ENCODE measurements at places on chromosomes 16 and 17. TPM values are rescaled to one million over a fixed set of nuclear protein-coding genes. Genes with fewer than 3 reads are reported as not detected.
A peak's percentile ranks its signal among the peaks of the same experiment; 100 is the strongest.

The KCNH4 gene
- 0.06 TPM for total RNA-seq

The NATD1 gene
- total RNA-seq: 5.6 TPM

DNA sequence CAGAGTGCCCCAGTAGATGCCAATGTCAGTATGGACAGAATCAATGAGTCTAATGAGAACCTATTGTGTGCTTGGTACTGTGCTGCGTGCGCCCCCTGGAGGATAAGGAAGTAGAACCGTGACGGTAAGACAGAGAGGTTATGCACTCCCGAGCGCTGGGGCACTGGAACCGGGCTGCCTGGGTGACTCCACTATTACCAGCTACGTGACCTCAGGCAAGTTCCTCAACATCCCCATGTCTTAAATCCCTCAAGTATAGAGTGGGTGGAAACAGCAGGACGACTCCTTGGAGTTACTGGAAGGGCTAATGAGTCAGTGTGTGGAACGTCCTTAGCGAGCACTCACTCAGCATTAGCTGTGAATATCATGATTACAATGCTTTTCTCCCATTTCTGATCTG is 16.2 kb downstream of the CHST4 start:
- no peak for DNase-seq

The FBXO39 gene
- not detected for total RNA-seq

DNA sequence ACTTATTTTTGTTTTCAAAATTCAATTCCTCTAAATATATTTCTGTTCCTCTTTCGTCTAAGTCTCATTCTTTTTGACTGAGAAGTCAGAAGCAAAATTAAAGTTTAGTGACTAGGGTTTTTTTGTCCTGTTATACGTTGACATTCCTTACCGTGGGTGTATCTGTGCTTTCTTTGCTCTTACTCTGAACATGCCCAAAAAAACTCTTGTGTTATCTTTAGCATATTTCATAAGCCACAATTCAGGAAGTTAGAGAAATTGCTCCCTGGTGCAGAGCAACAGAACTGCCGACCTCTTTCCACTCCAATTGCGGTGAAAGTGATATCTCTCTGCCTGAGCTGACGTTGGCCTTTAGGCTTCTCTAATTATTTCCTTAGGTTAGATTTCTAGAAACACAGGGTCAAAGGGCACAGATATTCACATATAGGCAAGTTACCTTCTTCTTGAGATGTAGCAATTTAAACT is 65.7 kb downstream of the CENPV start:
- no peak for DNase-seq

- peak; percentile 57 for DNase-seq
These were observed 52.0 kb upstream of the TEX2 start for GRCh38 chr17:64315032-64315490.

- DNase-seq: peak; percentile 34
These were observed 85.1 kb downstream of the SLC39A11 start for GRCh38 chr17:73007407-73007806.

GRCh38 chr16:47156680-47157215 is 13.0 kb upstream of the NETO2 start:
- no peak for DNase-seq

DNA sequence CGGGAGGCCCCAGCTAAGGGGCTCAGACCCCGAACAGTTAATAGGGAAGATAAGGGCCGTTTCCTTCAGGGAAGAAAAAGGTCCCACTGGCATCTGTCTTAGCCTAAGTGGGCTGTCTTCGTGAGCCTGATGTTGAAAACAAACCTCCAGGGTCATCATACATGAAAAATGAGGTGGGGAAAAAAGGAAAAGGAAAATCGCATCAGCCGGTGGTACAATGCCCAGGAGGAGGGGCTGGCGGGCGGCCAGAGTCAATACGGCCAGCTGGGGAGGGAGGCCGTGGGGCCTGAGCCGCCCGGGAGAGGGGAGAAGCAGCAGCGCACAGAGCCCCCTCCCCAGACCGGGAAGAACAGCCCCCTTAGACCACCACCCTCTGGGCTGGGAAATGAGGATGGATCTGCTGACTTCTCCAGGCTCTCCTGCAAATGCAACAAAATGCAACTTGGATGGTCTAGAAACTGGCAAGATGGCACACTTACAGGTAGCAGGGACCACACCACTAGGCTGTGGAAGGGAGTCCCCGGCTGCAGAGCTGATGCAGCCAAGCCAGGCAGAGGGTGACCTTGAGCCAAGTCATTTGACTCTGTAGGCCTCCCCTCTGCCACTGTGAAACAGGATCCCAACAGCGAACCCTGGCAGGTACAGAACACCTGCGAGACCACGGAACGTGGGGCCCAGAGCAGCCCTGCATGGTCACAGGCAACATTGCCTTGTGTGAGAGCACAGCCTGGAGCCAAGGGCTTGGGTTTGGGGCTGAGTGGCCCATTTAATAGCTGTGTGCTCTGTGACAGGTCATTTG is 448.5 kb downstream of the SOX9 start:
- DNase-seq: no peak

- no peak for DNase-seq
These were observed 361.6 kb downstream of the WWOX start for GRCh38 chr16:78461087-78461486.

- DNase-seq: no peak
These were observed 37.6 kb upstream of the ABCC11 start for GRCh38 chr16:48284772-48285409.

GRCh38 chr17:69057280-69057679 is 3.4 kb downstream of the ABCA9 start:
- no peak for DNase-seq

DNA sequence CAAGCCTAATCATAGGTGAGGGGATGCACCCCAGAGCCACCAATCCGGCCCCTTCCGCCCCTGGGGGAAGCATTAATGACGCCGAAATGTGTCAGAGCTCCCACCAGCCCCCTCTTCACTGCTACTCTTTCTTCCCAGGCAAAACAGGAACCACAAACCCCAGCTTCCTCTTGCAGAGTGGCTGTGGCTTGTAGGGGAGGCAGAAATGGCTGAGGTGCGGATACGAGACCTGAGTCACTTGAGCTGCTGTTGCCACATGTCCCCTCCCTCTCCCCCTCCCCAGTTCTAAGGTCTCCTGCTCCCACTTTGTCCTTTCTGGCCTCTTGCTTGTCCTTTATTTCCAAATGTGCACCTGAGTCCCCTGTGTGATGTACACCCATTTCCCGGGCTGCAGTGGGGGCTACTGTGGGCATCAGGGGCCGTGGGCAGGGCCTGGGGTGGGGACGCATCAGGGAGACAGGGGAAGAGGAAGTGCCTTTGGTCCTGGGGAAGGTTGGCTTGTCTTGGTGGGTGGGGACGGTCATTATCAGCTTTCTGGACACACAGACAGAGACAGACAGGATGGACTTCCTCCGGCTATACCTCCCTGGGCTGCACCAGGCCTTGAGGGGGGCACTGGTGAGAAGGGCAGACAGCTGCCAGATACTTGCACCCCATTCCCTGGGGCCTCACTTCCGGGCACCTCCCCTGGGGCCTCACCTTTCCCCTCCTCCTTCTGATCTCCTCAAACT is at the start of gene APOBR:
APOBR (plus strand) TSS at position 523 of the 731 bp plus-strand sequence; CDS start at position 562, 39 bp downstream.
- DNase-seq: peak; percentile 78

- no peak for DNase-seq
These were observed 7.7 kb upstream of the RAB37 start for GRCh38 chr17:74729368-74729767.

- no peak for DNase-seq
These were observed 16.6 kb downstream of the KRT12 start for GRCh38 chr17:40850293-40850972.

The KRT12 gene
- 1.2 TPM for total RNA-seq

- no peak for DNase-seq
These were observed 282.6 kb downstream of the CBLN1 start for GRCh38 chr16:48999044-48999443.

- no peak for DNase-seq
These were observed 126.6 kb downstream of the C16orf95 start for GRCh38 chr16:87190288-87191230.

- no peak for DNase-seq
These were observed 60.7 kb downstream of the HS3ST3A1 start for GRCh38 chr17:13541032-13541480.

DNA sequence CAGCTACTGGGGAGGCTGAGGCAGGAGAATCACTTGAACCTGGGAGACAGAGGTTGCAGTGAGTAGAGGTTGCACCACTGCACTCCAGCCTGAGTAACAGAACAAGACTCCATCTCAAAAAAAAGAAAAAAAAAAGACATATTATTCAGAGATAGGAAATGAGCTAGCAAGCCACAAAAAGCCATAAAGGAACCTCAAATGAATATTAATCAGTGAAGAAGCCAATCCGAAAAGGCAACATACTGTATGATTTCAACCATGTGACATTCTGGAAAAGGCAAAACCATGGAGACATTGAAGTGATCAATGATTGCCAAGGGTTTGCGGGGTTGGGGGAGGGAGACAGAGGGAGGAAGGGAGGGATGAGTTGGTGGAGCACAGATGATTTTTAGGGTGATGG is 8.4 kb upstream of the EXOC7 start:
- DNase-seq: no peak

GRCh38 chr16:53257001-53257400 is 177.3 kb upstream of the RBL2 start:
- no peak for DNase-seq

GRCh38 chr16:84229471-84229870 is 10.3 kb downstream of the KCNG4 start:
- DNase-seq: no peak

The KCNJ18 gene
- not detected for total RNA-seq

GRCh38 chr17:40460604-40460967 is 17.3 kb downstream of the IGFBP4 start:
- DNase-seq: no peak

The CRYM gene
- 12.9 TPM for total RNA-seq

The BEAN1 gene
- total RNA-seq: not detected

The CEP131 gene
- 4.7 TPM for total RNA-seq

DNA sequence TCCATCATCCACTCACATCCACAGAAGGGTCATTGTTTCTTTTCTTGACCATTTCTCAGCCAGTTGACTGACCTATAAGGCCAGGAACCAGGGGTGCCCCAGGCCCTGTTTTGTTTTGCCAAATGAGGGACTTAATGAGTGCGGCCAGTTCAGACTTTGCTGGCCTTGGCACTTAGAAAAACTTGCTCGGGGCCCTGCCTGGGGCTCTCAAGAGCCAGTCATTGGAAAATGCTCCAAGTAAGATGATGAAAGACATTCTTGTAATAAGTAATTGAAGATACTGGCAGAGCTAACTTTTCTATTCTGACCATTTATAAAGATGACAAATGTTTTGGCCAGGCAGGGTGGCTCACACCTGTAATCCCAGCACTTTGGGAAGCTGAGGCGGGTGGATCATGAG is 29.0 kb upstream of the CLEC18B start:
- DNase-seq: no peak

The ZFPM1 gene
- 8.0 TPM for total RNA-seq

All from left colon (tissue), 2 donors.